ENCODE measurements at places on chromosomes 11 and 22. TPM values are rescaled to one million over a fixed set of nuclear protein-coding genes. Genes with fewer than 3 reads are reported as not detected.
A peak's percentile ranks its signal among the peaks of the same experiment; 100 is the strongest.

The SOX6 gene
- total RNA-seq: 21.0 TPM

GRCh38 chr11:46251954-46252353 lies 25.5 kb upstream of the CREB3L1 start:
- H3K4me3 ChIP-seq: no peak overlapping the region
- H3K27ac ChIP-seq: no peak overlapping the region
- peaks cover 5% of the 10 kb centered on the region for H3K36me3 ChIP-seq
- H3K4me1 ChIP-seq: peaks cover 3% of the 10 kb centered on the region

DNA sequence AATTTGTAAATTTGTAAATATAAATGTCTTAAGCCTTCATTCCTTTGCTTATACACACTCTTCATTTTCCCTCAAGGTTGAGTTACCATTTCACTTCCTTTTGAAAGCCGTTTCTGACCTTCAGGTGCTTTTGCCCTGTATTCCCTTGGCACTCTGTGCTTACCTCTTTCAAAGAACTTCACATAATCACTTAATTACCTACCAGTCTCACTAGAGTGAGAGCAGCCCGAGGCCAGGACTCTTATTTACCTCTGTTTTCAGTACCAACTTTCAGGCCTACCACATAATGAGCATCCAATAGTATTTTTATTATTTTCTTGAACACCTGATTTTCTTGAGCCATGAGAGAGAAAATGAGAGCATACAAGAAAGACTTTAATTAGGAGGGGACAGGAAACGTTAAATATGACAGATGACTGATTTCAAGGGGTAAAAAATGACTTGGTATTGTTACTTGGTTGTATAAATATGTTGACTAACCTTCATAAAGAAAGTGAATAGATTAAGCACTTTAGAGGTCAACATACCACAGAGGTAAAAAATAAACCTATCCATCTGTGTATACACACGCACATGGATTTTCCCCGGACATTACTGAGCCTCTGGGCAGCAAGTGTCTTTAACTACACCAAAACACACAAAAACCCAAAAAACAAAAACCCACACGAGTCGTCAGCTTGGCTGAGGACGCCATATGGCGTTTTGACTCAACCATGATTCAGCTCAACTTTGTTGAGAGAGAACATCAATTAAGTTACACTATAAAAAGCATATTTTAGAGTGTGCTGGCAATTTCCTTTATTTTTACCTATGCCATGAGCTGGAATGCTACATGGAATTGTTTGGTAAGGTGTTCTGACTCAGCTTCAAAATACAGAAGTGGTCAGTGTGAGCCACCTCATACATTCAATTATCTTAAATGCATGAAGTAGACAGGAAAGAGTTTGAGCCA lies 7.6 kb downstream of the ATXN10 start:
- DNase-seq: no peak
- no peaks in the 10 kb centered on the region for H3K27me3 ChIP-seq
- H3K27ac ChIP-seq: no peak overlapping the region
- no peaks in the 10 kb centered on the region for H3K4me1 ChIP-seq

GRCh38 chr22:31248138-31248745 lies 36.1 kb downstream of the LIMK2 start:
- H3K36me3 ChIP-seq: peaks cover 16% of the 10 kb centered on the region
- peak overlapping the region; percentile 43 for H3K27ac ChIP-seq
- peaks cover 51% of the 10 kb centered on the region for H3K4me1 ChIP-seq
- no peak overlapping the region for H3K4me3 ChIP-seq
- H3K27me3 ChIP-seq: no peaks in the 10 kb centered on the region

GRCh38 chr11:47507563-47508239 lies 45.2 kb downstream of the CELF1 start:
- H3K4me1 ChIP-seq: peaks cover 40% of the 10 kb centered on the region
- H3K27ac ChIP-seq: peak overlapping the region; percentile 65
- H3K4me3 ChIP-seq: no peak overlapping the region
- DNase-seq: no peak
- H3K36me3 ChIP-seq: no peaks in the 10 kb centered on the region

GRCh38 chr11:133019545-133020371 lies 512.5 kb downstream of the OPCML start:
- no peaks in the 10 kb centered on the region for H3K27me3 ChIP-seq
- no peak overlapping the region for H3K27ac ChIP-seq
- H3K4me1 ChIP-seq: peaks cover 15% of the 10 kb centered on the region
- no peak overlapping the region for H3K4me3 ChIP-seq
- no peaks in the 10 kb centered on the region for H3K36me3 ChIP-seq
